Regular cardiac myocyte (primary cell): ENCODE measurements at places on chromosomes 3 and 15. TPM values are rescaled to one million over a fixed set of nuclear protein-coding genes. Genes with fewer than 3 reads are reported as not detected.

IL12A gene
- 1.2 and 1.4 TPM in 2 replicates for total RNA-seq

GNAT1 gene
- not detected in 2 replicates for total RNA-seq

DZIP3 gene
- total RNA-seq: 10.0 and 11.6 TPM in 2 replicates

CNTN3 gene
- 0.96 and 11.3 TPM in 2 replicates for total RNA-seq

ARIH1 gene
- 16.3 and 26.1 TPM in 2 replicates for total RNA-seq

HIGD2B gene
- total RNA-seq: not detected in 2 replicates

CELF6 gene
- 0.28 TPM in 1 of 2 replicates, not detected in the other for total RNA-seq

PCSK6 gene
- 4.2 and 9.9 TPM in 2 replicates for total RNA-seq

OIP5 gene
- 2.3 and 14.6 TPM in 2 replicates for total RNA-seq

LRRC2 gene
- 3.6 and 5.4 TPM in 2 replicates for total RNA-seq

TRANK1 gene
- total RNA-seq: 6.7 and 15.5 TPM in 2 replicates

HHATL gene
- total RNA-seq: not detected in 2 replicates

EFCAB12 gene
- under 0.01 TPM in 1 of 2 replicates, not detected in the other for total RNA-seq

GOLGA8T gene
- 0.28 TPM in 1 of 2 replicates, not detected in the other for total RNA-seq

PARP15 gene
- total RNA-seq: under 0.01 and 0.56 TPM in 2 replicates

LCTL gene
- 4.8 and 10.9 TPM in 2 replicates for total RNA-seq

COL6A5 gene
- total RNA-seq: not detected in 2 replicates

HDDC3 gene
- 19.2 and 21.5 TPM in 2 replicates for total RNA-seq

AHSG gene
- total RNA-seq: not detected in 2 replicates

KY gene
- 0.56 and 0.96 TPM in 2 replicates for total RNA-seq

DNAJB8 gene
- total RNA-seq: not detected in 2 replicates

WNT5A gene
- total RNA-seq: 36.4 and 78.6 TPM in 2 replicates

ISY1 gene
- total RNA-seq: 23.1 and 35.5 TPM in 2 replicates

MAP3K13 gene
- 22.6 and 23.0 TPM in 2 replicates for total RNA-seq
